Sciatic nerve (tissue), 2 donors: ENCODE measurements at places on chromosomes 4 and X.

DNA sequence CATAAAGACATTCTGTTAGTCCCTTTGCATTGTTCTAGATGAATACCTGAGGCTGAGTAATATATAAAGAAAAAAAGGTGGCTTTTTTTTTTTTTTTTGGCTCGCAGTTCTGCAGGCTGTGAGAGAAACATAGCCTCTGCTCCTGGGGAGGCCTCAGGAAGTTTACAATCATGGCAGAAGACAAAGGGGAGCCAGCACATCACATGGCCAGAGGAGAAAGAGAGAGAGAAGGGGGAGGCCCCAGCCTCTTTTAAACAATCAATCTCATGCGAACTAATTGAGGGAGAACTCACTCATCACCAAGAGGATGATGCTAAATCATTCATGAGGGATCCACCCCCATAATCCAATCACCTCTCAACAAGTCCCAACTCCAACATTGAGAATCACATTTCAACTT is 364.0 kb upstream of the EPHA5 start:
- DNase-seq: no peak

GRCh38 chr4:155974476-155974749 is 20.7 kb upstream of the CTSO start:
- DNase-seq: no peak

DNA sequence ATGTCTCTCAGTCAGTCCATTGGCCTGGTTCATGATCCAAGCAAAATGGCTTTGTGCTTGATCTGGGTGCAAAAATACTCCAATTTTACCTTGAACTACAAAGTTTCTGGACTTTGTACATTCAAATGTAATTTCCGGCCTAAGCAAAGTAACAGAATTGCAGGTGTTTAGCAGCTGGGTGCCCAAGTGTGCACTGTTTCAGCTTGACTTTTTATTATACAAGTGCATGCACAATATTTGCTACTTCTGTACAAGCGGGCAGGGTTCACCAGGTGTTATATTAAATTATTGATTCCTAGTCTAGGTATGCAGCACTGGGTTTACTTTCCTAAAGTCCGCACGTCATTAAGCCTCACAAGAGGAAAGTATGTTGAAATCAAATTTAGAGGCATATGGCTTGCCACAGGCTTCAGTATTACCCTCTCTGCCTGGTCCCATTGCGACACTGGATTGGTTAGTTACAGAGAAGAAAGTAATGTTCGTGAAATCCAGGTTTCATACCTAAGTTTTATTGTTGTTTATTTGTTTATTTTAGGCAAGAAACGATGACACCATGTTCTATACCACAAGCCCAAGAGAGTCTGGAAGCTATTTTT is 376.9 kb upstream of the CTSO start:
- no peak for DNase-seq

GRCh38 chr4:187238646-187239045 is 515.0 kb upstream of the FAT1 start:
- no peak for DNase-seq
